ENCODE measurements at places on chromosomes 6 and 20.

DNA sequence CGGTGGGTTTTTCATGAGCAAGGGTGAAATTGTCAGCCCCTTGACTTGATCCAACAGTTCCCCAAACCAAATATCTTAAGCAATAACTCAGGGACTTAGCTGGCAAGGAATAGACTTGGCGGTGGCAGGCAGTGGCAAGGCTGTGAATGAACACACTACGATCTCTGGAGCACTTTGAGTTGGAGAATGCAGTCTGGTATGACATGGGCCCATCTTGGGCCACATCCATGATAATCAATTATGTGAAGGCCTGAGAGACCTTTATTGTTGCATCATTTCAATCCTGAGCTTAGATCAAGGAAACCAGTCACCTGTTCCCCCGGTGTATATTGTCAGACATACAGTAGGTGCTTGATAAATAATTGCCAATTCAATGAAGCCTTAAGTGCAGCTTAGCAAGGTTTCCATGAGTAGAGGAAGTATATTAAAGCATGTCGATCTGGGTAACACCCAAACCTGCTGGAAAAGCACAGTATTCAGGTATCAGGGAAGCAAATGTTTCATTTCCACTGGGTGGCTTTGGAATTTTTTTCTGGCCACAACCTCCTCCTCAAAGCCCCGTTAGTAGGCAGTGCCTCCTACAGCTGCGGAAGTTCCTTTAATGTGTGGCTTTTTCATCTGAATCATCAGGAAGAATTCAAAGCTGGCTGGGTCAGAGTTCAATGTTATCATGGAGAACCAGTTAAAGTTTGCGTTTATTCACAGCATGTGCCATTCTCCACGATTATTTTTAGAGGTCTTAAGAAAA lies 10.2 kb downstream of the CASS4 start:
- DNase-seq = no peak

DNA sequence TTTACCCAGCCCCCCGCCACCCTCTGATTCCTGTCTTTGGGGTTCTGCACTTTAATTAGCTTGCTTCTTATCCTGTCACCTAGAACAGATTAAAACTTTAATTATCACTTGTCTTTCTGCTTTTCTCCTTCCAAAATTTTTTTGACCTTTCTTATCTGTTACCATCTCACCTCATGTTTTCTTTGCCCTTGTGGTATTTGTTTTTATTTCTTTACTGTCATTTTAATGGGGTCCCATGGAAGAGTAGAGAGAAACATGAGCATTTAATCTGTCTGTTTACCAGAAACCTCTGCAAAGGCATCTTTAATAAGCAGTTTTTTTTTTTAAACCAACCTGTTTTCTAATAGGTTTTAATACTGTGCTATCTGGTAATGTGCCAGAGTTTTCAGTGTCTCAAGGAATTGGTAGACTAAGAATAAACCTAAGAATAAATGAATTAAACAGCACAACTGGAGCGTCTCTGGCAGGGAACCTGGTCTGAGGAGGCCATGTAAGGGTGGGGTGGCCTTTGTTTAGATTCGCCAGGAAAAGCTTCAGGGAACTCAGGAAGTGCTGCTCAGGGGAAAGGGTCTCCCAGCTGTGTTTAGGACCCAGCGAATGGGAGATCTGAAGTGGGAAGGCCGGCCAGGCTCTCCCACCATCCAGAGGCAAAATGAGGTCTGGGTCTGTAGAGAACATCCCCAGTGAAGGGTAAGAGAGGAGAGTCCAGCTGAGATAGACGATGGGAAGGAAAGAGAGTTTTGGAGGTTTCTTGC lies 69.8 kb downstream of the ARID1B start:
- DNase-seq = no peak

GRCh38 chr6:132675749-132676148 lies 16.8 kb upstream of the TAAR1 start:
- DNase-seq = no peak

- no peak for DNase-seq
Measured at GRCh38 chr6:133587546-133588160, 301.3 kb upstream of the TCF21 start.

DNA sequence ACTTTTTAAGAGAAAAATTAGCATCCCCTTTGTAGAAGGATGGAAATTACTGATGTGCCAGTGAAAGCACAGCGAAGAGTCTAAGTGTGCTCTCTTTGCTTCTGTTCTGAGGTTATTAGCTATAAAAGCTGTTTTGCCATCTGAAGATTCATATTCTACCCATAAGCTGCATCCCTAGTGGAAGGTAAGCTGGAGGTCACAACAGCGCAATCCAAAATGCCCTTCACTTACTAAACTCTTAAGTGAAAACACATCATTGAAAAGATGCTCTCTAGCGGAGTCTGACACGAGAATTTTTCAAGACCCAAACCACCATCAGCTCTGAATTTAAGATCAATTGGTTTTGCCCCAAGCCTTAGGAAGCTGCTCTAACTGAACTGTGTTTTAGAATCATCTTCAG lies 113.5 kb downstream of the ZMYND8 start:
- DNase-seq = no peak

- peak; percentile 28 for DNase-seq
Measured at GRCh38 chr20:45095805-45096238, 5.1 kb downstream of the KCNS1 start.

- no peak for DNase-seq
Measured at GRCh38 chr20:15682690-15683089, 890.6 kb downstream of the KIF16B start.

DNA sequence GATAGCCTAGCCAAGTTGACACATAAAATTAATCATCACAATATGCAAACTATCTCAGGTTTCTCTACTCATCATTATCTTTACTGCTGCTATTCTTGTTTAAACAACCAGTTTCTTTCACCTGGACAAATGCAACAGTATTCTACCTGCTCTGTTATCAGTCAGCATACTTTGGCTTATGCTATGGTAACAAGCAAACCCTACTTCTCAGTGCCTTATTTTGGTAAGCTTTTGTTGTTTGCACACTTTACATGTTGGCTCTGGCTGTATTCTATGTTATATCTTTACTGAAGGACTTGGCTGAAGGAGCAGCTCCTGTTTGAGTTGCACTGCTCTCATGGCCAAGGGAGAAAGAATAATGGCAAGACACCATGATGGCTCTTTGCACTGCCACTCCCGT lies 463.1 kb downstream of the EPM2A start:
- no peak for DNase-seq

- DNase-seq = no peak
Measured at GRCh38 chr20:53753880-53754459, 160.3 kb upstream of the ZNF217 start.

GRCh38 chr20:4119854-4120209 lies 104.5 kb upstream of the RNF24 start:
- no peak for DNase-seq

GRCh38 chr6:3068329-3069214 lies at the start of gene RIPK1:
Gene RIPK1, plus strand, starts transcription at chr6:3068494. Its CDS starts 8,330 bp downstream, at chr6:3076824.
- peak; percentile 70 for DNase-seq

- peak; percentile 81 for DNase-seq
Measured at GRCh38 chr6:46410334-46410953, 80.8 kb downstream of the RCAN2 start.

DNA sequence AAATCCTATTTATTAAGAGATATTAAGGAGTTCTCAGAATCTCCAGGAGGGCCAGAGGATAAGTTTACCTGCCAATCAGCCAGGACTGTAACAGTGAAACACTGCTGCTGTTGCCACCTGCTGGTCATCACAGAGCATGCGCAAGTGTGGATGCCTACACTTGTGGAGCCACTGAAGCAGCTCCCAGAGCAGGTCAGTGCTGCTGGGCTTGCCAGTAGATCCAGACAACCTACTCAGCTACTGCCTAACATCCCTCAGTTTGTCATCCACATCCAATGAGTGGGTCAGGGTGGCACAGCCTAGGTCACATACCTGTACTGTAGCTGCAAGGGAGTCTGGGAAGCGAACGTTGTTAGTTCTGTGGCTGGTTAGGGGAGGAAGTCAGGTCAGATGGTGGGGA lies 18.3 kb upstream of the NHSL1 start:
- DNase-seq = no peak

Measured in NCI-H510A treated with DMSO at 0.1 percent for 48 hours (cell line).